ENCODE measurements at places on chromosomes 1 and 21.

DNA sequence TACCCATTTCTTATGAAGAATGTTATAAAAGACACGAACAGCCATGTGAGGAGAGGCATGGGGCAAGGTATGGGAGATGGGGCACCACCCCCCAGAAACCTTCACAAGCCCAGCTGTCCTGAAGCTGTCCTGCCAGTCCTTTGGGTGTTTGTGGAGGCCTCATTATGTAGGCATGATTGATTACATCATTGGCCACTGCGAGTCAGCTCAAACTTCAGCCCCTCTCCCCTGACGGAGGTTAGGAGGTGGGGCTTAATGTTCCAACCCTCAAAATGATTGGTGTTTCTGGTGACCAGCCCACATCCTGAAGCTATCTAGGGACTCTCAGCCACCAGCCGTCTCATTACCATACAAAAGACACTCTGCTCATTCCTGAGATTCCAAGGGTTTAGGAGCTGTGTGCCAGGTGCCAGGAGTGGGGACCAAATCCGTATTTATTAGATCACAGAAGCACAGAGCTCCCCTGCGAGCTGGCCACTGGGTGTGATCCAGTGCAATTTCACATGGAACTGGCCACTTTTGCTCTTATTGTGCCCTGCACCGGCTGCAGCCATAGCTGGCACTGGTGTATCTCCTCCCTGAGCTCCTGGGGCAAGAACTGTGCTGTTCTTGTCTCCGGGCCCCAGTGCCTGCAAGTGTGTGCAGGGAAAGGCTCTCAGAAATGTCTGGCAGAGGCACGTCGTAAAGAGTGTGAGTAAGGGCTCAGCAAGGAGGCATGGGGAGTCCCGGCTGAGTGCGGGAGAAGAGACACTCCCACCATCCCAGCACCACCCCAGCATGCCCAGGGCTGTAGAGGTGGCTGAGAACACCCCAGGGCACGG is 10.5 kb downstream of the KIAA1614 start:
- no peak for DNase-seq

DNA sequence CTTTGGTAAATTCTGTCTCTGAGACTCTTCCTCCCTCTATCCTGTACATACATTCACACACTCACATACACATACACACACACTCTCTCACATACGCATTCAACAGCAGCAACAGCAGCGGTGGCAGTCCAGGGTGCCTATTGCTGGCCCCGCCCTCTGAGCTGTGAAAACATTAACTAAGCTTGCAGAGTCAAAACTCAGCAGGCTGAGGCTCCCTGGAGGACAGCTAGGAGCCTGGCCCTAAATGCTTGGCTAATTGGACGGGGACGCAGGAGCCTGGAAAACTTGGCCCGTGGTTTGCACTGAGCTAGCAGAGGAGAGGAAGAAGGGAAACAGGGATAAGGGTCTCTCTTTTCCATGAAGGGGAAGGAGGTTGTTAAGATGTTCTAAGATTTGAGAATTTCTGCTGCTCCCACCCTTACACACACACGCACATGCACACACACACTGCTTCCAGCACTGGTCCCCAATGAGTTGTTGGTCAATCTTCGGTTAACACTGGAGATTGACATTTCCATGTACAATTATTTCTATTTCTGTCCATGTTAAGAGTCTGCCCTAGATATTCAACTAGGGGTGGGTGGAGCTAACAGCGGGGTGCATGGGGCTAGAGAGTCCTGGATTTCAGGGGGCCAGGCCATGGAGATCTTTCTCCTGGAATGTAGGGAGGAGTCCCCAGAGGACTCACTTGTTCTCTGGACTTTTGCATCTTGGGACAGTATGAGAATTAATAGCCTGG is 94.2 kb downstream of the PLXNA2 start:
- no peak for DNase-seq

GRCh38 chr1:61442544-61442943 is 282.4 kb downstream of the TM2D1 start:
- DNase-seq, result no peak

DNA sequence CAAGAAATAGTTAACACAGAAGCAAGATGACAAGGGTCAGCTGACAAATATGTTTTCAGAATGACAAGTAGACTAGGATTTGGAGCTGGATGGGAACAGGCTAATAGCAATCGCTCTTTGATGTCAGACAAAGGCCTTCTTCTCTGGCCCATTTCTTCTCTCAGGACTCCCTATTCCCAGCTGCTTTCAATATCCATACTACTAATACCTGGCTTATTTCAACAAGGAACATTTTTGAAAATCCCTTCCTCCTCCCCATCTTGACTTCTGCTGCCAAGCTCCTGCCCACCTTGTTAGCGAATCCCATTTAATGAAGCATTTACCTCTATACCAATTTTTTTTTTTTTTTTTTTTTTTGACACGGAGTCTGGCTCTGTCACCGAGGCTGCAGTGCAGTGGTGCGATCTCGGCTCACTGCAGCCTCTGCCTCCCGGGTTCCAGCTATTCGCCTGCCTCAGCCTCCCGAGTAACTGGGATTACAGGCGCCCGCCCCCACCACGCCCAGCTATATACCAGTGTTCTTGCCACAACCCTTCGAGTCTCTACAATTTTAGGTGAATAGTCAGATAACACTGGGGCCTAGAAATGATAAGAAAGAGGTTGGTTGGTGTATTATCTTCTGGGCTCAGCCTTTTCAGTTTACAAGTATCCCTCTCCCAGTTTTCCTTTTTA is 68.4 kb downstream of the MACF1 start:
- DNase-seq, result no peak

GRCh38 chr1:160261556-160261892 is 825 bp downstream of the DCAF8 start:
- DNase-seq, result peak; percentile 72

GRCh38 chr1:108056436-108056990 is 91.5 kb upstream of the VAV3 start:
- DNase-seq, result no peak

- no peak for DNase-seq
Measured at GRCh38 chr1:183097438-183098051, 74.3 kb downstream of the LAMC1 start.

- DNase-seq, result peak; percentile 61
Measured at GRCh38 chr1:152013664-152014237, 20.1 kb upstream of the S100A10 start.

GRCh38 chr1:153441238-153441755 is 19.2 kb downstream of the S100A7 start:
- no peak for DNase-seq

DNA sequence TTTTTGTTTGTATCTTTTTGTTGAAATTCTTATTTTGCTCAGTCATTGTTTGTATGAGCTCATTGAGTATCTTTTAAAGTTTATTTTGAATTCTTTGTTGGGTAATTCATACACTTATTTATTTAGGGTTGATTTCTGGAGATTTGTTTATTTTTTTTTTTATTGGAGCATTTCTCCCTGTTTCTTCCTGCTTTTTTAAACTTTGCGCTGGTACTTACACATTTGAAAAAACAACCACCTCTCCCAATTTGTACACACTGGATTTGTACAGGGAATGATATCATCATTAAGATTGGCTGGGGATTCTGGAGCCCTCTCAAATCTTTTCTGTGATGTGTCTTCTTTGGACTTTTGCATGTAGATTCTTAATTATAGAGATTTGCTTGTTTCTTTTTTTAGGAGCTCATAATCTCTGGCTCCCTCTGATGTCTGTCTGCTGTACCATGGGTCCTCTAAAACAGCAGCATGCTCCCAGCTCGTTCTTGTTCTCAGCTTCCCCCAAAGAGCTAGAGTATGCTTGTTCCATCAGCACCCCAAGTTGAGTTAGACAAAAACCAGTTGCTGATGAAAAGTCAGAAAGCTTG is 310.7 kb downstream of the DUSP10 start:
- no peak for DNase-seq
